ENCODE measurements at places on chromosomes 7 and 10.

- no peak for DNase-seq
Measured at GRCh38 chr7:29247224-29247962, 52.8 kb downstream of the CHN2 start.

DNA sequence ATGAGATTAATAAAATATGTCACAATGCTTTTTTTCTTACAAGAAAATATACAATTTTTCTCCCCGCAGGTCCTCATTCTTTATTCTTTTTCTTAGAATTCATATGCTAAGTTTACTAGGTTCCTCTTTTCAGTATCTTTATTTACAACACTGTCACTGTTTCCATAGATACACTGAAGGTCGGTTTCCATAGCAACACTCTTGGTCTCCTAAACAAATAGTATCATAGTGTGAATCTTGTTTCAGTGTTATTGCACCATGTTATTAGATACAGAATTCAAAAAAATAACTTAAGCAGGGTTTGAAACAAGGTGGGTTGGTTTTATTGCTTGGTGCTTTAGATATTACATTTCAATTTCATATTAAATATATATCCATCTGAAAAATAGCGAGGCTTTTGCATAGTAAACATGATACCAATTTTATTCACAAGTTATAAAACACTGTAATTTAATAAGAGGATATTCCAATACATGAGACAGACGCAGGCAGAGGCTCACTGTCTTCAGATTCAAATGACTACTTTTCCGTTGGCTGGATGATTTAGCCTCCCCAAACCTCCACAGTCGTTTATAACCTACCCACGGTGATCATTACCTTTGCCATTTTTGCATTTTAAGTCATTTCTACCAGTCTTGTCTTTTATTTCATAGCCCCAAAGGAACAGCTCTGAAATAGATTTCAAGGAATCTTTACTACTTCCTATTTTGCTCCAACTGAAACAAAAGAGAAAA lies 88.9 kb upstream of the KLF6 start:
- DNase-seq: no peak

- DNase-seq: no peak
Measured at GRCh38 chr7:90446137-90446899, 23.1 kb upstream of the PTTG1IP2 start.

GRCh38 chr10:132713421-132714095 lies 72.4 kb downstream of the NKX6-2 start:
- DNase-seq: no peak

DNA sequence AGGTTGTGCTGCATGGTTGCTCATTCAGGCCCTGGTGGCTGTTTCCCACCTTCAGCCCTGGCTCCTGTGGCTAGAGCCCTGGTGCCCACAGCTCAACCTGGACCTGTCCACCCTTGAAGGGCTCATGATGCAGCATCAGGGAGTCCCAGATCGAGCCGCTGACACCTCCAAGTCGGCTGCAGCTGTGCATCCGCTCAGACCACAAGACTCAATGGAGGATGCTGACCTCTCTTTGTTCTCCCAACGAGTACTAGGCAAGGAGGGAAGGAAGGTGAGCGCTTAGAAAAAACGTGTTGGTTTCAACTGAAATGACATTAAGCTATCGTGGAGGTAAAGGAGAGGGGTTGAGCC lies 9.5 kb upstream of the C10orf95 start:
- no peak for DNase-seq

DNA sequence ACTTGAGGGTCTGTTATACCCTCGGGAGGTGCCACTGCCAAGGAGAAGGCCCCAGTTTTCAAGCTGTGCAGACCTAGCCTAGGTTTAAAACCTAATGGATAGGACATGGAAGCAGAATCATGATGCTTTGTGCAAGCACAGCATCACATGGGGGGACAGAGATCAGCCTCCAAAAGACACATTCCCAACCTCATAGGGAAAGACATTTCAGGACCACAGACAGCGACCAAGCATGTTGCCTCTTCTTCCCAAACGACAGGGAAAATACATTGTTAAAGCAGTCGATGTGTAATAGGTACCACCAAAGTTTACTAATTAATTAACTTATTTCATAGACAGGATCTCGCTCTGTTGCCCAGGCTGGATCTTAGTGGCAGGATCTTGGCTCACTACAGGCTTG lies 573.9 kb downstream of the TCERG1L start:
- DNase-seq: no peak

GRCh38 chr7:16744518-16745250 lies 8.9 kb upstream of the TSPAN13 start:
- no peak for DNase-seq

DNA sequence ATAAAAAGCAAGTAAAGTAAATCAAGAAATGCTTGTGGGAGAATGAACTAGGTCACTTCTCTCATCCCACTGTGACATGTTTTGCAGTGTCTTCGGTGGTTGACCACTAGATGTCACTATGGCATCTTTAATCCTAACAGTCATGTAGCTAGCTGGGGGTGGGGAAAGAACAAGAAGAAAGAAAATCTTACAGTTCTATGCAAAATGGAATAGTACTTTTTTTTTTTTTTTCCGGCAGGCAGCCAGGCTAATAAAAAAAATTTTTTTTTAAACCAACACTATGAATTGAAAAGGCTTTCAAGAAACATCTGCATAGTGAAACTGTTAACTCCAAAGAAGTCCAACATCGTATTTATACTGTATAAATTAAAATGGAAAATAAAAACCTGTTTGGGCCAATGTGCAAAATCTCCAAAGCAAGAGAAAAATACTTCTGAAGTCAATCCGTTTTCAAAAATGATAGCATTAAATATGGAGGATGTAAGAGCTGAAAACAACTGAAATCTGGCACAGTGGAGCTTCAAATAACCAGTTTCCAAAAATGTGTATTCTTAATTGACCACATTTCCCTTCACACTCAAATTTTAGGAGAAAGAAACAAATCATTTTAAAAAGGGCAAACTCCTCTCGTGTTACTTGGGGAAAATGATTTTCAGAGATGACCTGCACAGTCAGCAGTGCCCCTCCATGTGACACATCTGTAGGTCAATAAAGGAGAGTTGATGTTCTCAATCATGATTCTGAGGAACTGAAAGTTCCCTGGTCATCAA lies 38.5 kb downstream of the CDK1 start:
- peak; percentile 39 for DNase-seq

GRCh38 chr10:79068203-79068561 lies 584 bp upstream of the ZMIZ1 start:
- DNase-seq: peak; percentile 43

Measured in substantia nigra (tissue), 51 donors.